Stimulated activated CD4-positive, alpha-beta T cell treated with anti-CD3 and anti-CD28 coated beads, Interleukin-1b, Interleukin-23, amount 100 ng/mL, for 4 hours (primary cell): ENCODE measurements at places on chromosomes 5 and 9.

- no peak for DNase-seq
These were observed 92.6 kb downstream of the CHSY3 start for GRCh38 chr5:129996896-129997295.

DNA sequence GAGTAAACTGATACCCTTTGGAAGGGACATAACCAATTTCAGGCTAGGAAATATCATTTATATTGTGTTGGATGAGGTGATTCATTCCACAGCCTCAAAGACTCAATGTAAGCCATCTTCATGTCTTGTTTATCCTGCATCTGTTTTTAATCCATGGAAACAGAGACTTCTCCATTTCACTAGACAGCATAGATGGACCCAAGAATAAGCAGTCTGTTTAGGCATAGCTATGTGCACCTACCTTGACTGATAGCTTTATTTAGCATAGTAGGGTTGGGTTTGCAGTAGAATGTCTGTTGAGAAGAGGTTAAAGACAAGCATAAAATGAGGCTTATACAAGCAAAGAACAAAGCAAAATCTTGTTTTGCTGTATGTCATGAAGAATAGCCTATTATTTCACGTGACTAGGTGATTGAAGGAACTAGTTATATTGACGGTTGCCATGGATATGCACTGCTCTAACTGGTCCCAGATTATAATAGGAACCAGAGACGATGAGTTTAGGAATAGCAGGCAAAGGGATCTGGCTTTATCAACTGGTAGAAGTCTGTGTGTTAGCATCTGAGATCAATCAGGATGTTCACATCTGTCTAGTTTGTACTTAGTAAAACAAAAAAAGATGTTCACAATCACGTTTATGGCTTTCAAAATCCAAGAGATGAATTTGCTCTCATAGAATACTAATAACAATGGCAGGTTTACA is 154.8 kb upstream of the KLF9 start:
- DNase-seq: no peak

DNA sequence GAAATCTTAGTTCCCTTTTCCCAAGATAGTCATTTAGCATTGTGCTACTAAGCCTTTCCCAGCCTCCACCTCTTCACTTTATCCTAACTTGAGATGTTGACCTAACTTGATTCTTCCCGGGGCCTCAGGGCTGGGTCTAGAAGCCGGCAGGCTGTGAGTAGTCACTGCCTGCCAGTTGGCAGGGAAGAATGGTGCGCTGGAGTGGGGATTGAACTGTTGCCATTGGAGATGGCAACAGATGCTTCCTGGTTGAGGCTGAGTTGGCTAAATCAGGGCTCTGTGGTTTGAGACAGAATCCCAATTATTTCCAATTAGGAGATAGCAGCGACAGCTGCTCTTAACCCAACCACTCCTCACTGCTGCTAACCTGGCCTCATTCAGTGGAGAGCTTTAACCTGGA is 343.1 kb downstream of the BRINP1 start:
- no peak for DNase-seq

- no peak for DNase-seq
These were observed 11.6 kb upstream of the SUSD1 start for GRCh38 chr9:112186695-112187094.

DNA sequence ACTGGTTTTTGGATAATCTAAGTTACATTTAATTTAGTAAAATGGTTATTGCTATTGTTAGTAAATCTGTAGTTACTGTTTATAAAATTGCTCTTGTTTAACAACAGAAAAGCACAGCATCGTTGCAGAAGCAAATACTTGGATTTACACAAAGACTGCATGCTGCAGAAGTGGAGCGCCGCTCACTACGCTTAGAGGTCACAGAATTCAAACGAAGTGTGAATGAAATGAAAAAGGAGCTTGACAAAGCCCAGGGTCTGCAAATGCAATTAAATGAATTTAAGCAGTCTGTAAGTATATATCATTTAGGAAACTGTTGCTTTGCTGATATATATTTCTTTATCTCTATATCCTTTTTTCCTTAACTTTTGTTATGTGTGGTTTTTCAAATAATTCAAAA is 226.0 kb downstream of the CCDC171 start:
- no peak for DNase-seq

- no peak for DNase-seq
These were observed 36.4 kb downstream of the ZNF366 start for GRCh38 chr5:72470826-72471225.

DNA sequence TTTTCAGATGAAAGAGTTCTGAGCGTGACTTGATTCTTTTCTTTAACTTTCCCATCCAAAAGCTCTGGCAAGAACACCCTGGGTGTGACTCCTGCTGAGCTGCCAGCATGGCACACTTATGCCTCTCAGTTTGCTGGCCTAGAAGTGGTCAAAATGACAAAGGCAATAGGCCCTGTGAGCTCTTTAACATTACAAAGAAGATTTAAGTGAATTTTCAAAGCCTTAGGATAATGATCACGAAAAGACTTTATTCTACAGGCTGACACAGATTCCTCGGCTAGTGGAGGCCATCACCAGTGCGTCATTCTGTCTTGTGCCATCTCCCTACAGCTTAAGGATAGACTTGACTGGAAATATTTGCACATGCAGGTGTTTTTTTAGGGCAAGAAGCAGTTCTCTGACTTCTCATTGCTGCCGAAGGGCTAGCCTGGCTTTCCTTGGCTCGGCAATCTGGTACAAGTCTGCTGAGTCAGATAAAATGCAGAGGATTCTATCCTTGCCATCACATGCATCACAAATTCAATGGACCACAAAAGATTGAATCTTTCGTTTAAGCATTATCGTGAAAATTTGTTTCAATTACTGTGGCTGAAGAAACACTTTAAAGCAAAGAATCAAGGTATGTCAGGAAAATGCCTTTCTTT is 311.5 kb downstream of the COX7C start:
- no peak for DNase-seq

DNA sequence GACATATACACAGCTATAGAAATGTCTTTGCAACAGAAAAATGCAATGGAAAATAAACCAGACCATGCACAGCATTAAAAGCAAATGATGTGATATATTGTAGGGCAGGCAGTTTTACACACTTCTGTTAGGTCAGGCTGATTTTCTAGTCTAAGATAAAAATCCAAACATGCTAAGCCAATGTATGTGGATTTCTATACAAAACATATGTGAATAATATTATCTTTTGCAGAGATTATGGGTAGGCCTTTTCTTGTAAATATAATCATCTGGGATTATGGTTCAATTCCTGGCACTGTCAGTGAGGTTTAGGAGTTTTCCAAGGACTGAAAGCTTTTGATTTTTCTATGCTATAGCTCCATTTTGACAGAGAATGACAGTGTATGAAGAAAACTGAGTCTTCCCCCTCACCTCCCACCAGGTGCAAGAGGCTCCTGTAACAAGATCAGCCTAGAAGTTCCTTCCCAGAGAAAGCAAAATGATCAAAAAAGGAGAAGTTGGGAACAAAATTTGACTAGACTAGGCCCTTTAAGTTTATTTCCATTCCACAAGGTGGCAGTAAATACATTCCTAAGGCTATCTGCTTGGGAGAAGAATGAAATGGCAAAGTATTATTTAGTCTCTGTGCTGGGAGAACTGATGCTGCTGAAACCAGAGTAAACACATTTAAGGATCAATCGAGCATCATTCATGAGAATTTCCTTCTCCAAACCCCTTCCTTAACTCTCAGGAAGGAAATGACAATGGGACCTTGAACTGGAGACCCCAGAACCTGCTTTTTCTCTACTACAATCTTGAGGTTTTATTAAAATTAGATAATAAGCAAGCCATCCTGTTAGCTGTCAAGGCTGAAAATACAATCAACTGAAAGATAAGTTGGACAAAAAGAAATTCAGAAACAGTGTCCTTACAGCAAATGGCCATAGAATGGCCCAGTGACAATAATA is 133.0 kb upstream of the TUT7 start:
- no peak for DNase-seq

DNA sequence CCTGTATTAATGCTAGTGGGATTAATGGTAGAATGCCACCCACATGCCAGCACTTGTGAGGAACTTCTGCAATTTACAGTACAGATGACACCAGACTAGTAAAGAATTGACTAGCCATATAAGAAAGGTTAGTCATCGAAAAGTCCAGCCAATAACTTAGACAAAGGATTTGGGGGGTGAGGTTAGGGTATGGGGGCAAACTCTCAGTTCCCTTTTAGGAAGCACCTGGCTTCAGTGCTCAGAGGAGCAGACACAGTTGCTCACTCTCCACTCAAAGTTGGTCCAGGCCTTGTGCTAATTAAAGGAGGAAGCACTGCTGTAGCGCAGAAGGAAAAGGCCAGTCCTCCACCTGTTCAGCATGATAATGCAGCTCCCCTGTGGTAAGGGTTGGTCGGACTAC is 25.2 kb downstream of the TGFBR1 start:
- no peak for DNase-seq

GRCh38 chr5:126777257-126777974 is 480 bp downstream of the LMNB1 start:
- peak; percentile 37 for DNase-seq

DNA sequence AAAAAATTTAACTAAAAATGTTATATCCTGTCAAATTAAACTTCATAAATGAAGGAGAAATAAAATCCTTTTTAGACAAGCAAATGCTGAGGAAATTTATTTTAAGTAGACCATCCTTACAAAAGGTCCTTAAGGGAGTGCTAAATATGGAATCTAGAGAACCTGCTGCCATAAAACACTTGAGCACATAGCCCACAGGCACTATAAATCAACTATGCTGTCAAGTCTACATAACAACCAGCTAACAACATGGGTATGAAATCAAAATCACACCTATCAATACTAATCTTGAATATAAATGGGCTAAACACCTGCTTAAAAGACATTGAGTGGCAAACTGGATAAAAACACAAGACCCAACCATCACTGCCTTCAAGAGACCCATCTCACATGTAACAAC is 15.1 kb upstream of the PRSS3 start:
- DNase-seq: no peak

GRCh38 chr5:143140492-143141203 is 262.8 kb downstream of the NR3C1 start:
- DNase-seq: no peak

- no peak for DNase-seq
These were observed 24.2 kb upstream of the RNU6ATAC start for GRCh38 chr9:134188386-134189144.

DNA sequence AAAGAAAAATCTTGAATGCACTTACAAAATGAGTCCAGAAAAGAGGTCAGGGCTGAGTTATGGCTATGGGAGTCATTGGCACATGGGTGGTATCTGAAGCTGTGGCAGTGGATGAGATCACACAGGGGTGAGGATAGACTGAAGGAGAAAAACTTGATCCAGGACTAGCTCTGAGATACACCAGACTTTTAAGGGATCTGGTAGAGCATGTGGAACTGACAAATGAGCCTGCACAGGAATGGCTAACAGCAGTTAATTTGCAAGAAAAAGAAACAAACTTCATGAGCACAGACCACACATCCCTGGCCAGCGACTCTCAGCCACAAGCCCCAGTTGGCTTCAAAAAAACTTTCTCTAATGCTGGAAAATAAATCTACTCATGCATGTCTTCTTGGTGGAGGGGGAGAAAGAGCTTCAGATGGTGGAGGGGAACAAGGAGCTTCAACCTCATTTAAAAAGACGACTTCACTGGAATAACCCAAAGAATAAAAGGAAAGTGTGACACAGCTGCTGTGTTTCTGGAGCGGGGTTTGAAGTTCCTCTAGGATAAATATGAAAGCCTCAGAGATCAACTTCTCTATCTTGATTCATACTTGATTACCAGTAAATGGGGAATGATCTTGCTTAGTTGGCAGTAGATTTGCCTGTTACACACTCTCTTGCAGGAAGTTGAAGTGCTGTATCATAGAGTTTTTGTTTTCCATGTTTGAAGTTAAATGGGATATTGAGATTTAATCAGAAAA is 33.6 kb downstream of the TNFAIP8 start:
- DNase-seq: no peak

DNA sequence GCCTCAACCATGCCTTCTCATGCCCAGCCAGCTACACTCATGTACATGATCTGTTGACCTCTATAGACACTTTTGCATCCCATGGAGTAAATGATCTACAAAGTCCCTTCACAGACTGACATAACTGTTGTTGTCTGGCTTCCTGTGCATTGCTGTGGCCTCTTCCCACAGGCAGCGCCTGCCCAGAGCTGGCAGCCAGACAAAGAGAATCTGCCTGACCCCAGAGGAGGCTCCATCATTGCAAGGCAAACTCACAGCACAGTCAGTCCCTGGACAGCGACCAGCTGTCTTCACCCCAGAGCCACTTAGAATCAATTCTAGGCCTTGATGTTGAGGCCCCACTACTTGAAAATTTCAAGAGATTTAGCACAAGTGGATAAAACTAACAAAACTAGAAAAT is 65.5 kb downstream of the INSYN2B start:
- DNase-seq: no peak

DNA sequence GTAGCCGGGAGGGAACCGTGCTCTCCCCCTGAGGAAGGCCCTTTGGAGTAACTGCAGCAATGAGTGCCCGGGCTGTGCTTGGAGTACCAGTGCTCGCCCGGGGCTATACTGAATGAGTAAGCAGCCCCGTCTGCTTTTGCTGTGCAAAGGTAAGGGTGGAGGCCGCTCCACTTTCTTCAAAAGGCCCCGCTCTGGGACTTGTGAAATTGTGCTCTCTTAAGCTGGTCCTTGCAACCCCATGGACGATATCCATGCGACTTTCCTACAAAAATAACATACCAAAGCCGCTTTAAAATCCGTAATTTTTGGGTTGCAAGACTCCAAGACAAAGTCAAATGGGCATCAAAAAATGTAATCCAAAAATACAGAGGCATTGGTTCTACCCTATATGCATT is 578 bp upstream of the TNFAIP8 start:
- no peak for DNase-seq

- DNase-seq: no peak
These were observed 223 bp downstream of the NR3C1 start for GRCh38 chr5:143403334-143403592.

DNA sequence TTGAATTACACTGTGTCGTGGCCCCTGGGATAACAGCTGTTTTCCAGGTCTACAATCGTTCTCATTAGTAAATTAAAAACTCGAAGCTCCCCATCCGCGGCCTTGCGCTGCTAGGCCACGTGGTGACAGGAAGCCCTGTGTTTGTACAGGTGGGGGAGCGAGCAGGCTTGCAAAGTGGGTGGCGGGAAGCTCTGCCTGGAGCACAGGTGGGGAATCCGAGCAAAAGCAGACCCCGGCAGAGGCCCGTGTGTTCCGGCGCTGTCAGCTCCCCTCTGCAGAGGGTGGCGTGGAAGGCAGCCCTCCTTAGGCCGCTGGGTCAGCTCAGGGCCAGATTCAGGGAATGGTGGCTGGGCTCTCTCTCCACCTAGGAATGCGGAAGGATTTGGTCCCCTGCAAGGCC is 59.5 kb upstream of the ERCC6L2 start:
- DNase-seq: no peak

GRCh38 chr5:10988622-10989021 is 227.6 kb upstream of the DAP start:
- no peak for DNase-seq

GRCh38 chr5:69007726-69008368 is 86.0 kb upstream of the SLC30A5 start:
- DNase-seq: peak; percentile 57

GRCh38 chr5:172280929-172281328 is 2.6 kb downstream of the UBTD2 start:
- DNase-seq: no peak
